ENCODE measurements at places on chromosomes 5 and 9.
A peak's percentile ranks its signal among the peaks of the same experiment; 100 is the strongest.

DNA sequence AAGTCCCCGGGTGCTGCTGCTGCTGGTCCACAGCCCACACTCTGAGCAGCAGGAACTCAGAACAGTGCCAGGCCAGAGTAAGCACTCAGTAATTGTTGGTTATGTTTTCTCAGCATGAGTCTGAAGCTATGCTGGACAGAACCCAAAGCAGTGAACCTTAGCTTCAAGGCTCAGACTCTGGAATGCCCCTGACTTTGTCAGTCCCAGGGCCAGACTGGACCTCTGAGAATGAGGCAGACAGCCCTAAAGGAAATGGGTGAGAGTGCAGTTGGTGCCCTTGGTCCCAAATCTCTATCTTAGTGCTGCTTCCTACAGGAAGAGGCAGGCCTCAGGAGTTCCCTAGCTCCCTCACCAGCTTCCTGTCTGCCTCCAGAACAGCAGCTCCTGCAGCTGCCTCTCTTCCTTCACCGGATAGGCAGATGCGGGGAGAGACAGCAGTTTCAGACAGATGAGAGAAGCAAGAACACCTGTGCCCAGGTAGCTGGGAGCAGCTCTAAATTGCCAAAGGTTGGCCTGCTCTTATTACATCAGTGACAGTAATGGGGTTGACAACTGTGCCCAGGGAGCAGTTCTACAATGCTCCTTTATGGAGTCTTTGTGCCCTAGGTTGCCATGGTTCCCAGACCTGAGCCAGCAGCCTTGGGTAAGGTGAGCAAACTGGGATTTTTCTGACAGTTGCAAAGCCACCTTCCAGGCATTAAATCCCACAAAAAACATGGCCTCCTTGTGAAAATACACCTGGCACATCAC, 82.2 kb upstream of the CXCL14 start:
- peak; percentile 1 for DNase-seq

- no peak for DNase-seq
Measured at GRCh38 chr5:179221196-179221876, 123.9 kb downstream of the ADAMTS2 start.

GRCh38 chr9:71544464-71544863, 223.8 kb downstream of the CEMIP2 start:
- DNase-seq: no peak

- no peak for DNase-seq
Measured at GRCh38 chr9:73079326-73079725, 72.3 kb upstream of the ANXA1 start.

- DNase-seq: no peak
Measured at GRCh38 chr5:10509575-10509974, 54.3 kb upstream of the ANKRD33B start.

DNA sequence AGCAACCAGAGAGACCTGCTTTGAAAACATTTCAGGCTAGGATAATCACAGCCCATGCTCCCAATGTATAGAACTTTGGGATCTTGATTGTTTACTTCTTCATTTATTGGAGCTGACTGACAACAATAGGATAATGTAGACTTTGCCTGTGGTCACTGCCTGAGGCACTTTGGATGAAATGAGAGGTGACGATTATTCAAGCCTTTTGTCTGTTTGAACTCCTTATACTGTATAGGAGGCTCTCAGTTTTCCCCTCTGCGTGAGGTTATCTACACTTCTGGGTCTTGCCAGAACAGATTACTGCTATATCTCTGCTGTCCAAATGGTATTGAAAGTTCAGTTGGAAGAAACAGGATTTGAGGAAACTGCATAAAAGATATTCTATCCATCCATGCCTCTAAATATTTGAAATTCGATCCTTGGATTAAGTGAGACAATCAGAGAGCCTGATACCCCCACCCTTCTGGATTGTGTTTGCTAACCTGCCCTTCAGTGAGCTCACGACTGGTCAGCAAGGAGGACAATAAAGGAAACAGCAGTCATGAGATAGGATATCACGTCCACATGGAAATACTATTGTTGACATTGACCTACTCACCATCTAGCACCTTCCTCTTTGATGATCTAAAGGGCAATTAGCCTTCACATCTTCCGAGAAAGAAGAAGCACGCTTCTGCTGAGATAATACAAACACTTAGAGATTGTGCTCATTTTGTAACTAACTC, 98.1 kb downstream of the DOCK8 start:
- no peak for DNase-seq

- DNase-seq: no peak
Measured at GRCh38 chr9:118558026-118558425, 811.2 kb downstream of the BRINP1 start.

DNA sequence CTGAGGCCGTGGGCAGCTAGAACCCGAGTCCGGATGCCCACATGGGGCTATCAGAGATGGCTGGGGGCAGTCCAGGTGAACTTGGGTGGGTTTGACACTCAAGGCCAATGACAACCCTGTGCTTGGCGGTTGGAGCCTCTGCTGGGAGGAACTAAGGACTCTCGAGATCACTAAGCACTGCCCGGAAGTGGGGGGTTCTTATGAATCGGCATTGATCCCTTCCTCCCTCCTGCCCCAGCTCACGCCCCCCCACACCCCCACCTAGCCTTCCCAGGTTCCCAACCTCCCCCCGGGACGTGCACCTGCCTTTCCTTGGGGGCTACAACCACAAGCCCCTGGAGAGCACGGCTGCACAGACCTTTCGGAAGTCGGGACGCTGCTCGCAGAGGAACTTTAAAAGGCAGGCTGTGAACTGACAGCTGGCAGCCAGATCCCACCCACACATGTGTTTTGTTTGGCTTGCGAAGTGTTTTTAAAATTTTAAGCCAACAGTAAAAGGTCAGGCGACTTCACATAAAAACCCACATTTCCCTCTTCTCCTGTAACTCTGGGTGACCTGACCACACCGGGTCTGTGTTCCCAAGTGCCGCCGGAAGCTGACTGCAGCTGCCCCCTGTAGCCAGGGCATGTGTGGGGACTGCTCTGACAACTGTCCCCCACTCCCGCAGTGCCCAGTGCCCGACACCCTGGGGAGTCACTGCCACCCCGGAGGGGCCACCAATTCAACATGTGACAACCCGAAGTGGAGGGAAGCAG, 5.1 kb upstream of the RALGDS start:
- DNase-seq: peak; percentile 63

DNA sequence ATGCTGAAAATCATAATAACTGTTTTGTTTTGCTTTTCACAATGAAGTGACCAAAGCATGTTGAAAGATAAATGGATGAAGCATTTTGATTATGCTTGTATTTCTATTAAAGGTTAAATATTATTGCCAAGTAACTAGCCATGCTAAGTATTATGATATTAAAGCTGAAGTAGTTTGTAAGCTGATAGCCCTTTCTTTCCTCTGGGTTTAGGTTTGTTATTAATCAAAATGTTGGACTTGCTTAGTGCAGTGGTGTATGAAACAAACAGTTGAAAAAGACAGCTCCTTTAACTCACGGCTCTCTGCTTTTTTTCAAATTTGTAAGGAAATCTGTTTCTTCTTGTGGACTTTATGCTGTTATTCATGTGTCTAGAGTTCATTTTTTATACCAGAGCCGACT, 246.0 kb downstream of the CWC27 start:
- no peak for DNase-seq

DNA sequence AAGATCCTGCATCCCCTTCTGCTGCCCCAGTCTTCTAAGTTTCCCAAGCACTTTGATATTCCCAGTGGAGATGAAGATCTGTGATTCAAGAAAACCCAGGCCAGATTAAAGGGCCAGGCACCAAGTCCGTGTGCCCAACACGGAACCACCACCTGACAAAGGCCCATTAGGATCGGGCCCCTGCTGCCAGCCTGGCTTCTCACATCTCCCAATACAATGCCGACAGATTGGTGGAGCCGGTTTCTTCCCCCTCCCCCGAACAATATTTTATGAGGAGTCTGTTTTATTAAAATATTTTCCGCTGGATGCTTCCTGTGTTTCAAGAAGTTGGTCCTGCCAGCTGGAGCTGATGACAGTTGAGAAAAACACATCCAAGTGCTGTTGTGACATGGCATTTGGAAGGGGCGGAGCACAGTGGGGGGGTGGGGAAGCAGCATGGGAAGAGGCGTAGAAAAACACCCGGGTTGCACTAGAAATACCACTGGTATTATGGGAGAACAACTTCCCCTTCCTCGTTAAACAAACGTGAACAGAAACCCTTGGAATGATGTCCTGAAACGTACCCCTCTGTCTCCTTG, 45.0 kb downstream of the CRB2 start:
- DNase-seq: no peak

DNA sequence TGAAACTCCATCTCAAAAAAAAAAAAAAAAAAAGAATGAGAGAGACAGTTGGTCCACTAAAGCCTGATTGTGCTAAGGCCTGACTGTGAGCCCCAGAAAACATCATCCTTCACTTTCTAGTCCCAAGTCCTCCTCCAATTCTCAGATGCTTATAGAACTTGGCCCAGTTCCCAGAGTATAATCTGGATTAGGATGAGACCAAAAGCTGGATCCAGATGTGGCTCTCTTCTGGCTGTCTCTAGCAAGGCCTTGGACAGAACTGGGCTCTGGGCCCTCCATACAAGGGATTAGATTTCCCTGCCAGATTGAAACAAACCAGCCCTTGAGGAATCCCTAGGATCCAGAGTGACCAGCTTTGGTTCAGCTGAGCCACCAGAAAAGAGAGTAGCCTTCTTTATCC, 98.4 kb upstream of the ZNF366 start:
- DNase-seq: no peak

GRCh38 chr5:176492431-176492830, 44.2 kb downstream of the FAF2 start:
- peak; percentile 47 for DNase-seq

GRCh38 chr9:91868732-91869391, 81.2 kb downstream of the ROR2 start:
- DNase-seq: no peak

DNA sequence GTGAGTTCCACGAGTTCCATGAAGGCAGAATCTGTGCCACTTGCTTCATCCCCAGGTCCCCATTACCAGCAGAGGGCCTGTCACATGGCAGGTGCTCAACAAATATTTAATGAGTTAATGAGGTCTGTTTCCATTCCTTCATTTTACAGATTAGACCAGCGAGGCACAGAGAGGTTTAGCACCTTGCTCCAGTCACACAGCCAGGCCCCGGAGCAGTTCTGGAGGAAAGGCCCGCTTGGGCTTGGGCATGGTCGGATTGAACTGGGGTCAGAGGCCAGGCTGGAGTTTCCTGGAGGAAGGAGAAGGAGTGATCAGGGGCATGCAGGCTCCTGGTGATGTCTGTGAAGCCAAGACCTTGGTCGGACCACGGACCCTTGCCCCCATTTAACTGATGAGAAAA, 4.0 kb upstream of the ST6GALNAC4 start:
- no peak for DNase-seq

DNA sequence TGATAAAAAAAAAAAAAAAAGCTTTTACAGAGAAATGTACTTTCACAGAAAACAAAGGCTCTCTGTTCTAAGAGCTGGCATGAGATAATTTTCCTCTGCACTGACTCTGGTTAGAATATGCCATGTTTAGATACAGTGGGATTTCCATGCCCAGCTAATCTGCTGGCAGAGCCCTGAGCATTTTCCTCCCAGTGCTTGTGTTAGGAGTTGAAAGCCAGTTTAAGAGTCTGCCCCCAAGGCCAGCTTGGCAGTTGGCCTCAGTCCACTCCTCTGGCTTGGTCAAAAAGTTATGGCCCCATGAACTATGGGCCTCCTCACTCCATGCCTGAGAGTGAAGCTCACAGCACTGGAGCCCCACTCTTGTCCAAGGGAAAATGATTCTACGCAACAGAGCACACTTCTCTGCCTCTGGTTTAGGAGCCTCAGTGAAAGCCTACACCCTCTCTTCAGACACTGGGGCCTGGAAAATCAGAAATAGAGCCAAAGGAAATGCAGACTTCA, 21.9 kb downstream of the MOCS2 start:
- no peak for DNase-seq

- DNase-seq: no peak
Measured at GRCh38 chr9:129732100-129732499, 20.7 kb downstream of the PTGES start.

DNA sequence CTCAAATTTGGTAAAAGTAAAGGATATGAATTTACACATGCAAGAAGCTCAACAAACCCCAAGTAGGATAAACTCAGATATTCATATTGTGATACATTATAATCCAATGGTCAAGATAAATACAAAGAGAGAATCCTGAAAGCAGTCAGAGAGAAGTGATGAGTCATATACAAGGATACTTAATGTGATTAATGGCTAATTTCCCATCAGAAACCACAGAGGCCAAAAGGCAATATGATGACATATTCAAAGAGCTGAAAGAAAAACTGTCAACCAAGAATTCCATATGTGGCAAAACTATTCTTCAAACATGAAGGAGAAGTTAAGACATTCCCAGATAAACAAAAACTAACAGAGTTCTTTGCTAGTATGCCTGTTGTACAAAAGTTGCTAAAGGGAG, 19.5 kb upstream of the IRF1 start:
- peak; percentile 90 for DNase-seq

DNA sequence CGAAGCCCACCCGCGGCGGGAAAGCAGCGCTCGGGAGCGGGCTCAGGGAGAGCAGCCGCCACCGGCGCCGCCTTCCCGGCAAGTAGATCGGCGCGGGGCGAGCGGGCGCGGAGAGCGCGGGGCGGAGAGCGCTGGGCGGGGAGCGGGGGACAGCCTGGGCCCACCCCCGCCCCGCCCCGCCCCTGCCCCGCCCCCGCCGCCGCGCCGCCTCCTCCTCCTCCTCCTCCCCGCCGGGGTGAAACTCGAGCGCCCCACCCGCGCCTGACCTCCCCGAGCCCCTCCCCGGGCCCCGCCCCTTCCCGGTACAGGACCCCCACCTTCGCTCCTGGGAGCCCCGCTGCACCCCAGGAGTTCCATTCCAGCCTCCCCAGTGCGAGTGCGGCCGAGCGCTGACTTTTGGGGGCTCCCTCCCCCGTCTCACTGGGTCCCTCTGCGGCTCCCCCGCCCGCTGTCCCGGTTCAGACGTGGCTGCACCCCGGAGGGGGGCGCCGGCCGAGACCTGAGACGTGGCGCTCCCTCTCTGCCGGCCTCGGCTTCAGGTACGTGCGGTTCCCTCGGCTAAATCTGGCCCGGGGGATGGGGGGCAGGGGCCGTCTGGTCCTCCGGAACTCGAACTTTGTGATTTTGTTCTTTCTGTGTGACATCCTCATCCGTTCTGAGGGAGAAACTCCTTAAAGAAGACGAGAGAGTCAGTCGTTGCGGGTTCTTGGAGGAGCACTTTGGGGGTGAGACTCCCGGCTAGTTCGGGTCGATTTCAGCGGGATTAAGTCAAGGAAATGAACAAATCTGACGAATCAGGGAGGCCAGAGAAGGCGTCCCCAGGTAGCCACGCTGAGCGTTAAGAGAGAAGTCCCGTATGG, at the start of gene SEMA5A:
Gene SEMA5A, minus strand, starts transcription at position 84 of the 860 bp plus-strand sequence. CDS start 166,129 bp downstream, outside the sequence.
- DNase-seq: peak; percentile 42

Measured in astrocyte (in vitro differentiated cells and primary cell).